Stimulated activated CD8-positive, alpha-beta memory T cell treated with anti-CD3 and anti-CD28 coated beads, Interleukin-4, amount 100 ng/mL, for 1 hour (primary cell): ENCODE measurements at places on chromosomes 3 and 15.

GRCh38 chr3:133113927-133114597 lies 75.9 kb downstream of the TMEM108 start:
- no peak for DNase-seq

GRCh38 chr3:177479630-177480029 lies 282.3 kb upstream of the TBL1XR1 start:
- no peak for DNase-seq

- no peak for DNase-seq
These were observed 467.7 kb downstream of the GABRG3 start for GRCh38 chr15:27438403-27439375.

DNA sequence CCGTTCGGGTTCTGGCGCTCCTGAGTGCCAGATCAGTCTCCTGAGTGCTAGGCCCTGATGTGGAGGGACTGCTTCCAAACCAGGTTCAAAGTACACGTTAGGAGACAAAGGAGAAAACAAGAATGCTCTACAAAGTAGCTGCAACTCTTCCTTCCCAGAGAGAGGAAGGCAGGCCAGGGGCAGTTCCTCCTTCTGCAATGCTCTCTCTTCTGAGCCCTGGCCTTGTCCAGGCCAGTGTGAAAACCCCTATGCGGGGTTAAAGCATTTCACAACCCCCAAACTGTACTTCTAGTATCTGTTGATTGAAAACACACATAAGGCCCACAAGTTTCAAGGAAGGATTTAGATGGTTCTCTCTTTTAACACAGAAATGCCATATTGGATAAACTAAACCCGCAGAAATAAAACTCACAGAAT lies 9.7 kb upstream of the CALML4 start:
- no peak for DNase-seq

DNA sequence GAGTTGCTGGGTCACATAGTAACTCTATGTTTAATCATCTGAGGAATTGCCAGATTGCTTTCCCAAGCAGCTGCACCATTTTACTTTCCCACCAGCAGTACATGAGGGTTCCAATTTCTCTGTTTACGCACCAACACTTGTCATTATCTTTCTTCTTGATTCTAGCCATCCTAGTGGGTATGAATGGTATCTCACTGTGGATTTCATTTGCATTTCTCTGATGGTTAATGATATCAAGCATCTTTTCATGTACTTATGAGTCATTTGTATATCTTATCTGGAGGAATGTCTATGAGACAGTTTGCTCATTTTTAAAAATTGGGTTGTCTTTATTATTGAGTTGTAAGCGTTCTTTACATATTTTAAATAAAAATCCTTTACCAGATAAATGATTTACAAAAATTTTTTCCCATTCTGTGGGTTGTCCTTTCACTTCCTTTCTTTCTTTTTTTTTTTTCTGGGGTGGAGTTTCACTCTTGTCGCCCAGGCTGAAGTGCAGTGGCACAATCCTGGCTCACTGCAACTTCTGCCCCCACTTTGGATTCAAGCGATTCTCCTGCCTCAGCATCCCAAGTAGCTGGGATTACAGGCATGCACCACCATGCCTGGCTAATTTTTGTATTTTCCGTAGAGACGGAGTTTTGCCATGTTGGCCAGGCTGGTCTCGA lies 8.9 kb upstream of the SGO1 start:
- no peak for DNase-seq

DNA sequence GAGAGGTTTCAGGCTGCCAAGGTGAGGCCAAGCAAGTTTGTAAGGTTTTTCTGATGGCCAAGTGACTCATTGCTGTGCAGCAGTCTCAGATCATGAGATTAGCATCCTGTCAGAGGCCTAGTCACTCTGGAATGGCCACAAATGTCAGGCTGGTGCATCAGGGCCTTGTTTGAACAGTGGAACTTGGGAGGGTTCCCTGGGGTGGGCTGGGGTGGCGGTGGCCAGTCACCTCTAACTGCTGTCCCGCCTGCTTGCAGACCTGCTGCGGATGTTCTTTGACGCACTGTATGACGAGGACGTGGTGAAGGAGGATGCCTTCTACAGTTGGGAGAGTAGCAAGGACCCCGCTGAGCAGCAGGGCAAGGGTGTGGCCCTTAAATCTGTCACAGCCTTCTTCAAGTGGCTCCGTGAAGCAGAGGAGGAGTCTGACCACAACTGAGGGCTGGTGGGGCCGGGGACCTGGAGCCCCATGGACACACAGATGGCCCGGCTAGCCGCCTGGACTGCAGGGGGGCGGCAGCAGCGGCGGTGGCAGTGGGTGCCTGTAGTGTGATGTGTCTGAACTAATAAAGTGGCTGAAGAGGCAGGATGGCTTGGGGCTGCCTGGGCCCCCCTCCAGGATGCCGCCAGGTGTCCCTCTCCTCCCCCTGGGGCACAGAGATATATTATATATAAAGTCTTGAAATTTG lies 2.8 kb upstream of the FAM131A start:
- no peak for DNase-seq

DNA sequence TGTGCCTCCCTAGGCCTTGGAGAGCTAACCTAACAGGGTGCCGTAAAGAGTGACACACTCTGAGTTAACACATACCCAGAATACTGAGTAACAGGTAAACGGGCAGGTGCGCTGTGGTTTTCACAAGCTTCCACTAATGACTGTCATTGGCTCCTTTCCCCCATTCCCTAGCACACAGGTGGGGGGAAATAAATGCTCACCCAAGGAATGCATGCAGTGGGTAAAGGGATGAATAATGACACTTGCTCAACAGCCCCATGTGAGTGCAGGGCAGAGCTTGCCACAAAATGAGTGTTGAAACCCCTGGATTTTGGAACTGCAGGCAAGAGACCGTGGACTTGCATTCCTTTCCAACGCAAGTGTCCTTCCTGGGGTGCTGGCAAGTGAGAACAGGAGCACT lies 57.6 kb downstream of the ADAMTS17 start:
- DNase-seq, result no peak

- no peak for DNase-seq
These were observed 35.9 kb upstream of the CHMP2B start for GRCh38 chr3:87191175-87191574.

- no peak for DNase-seq
These were observed 330.8 kb upstream of the AGTR1 start for GRCh38 chr3:148366743-148367410.

- no peak for DNase-seq
These were observed 1.3 kb downstream of the ADAM10 start for GRCh38 chr15:58748040-58748851.
